HCT116 (cell line): ENCODE measurements at places on chromosomes 7 and 10.

DNA sequence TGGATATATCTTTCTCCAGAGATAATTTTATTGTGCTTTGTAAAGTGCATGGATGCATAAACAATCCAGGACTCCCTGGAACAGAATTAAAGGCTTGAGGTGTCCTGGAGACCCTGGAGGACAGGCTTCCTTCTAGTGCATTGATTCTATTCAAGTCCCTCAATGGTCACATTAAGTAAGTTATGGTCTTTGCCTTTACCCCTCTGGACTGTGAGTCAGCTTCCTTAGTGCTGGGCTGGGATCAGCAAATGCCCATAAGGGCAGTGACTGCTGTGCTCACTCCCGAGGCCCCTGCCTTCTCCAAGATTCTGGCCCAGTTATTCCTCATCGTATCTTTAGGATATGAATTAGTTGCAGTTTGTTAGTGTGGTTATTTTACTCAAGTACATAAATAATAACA is 178.7 kb upstream of the PRSS58 start:
- no peak for DNase-seq

- DNase-seq = no peak
Observed at GRCh38 chr10:132447446-132448247, 50.6 kb downstream of the PWWP2B start.

- DNase-seq = no peak
Observed at GRCh38 chr10:21125471-21126228, 228.5 kb upstream of the NEBL start.

DNA sequence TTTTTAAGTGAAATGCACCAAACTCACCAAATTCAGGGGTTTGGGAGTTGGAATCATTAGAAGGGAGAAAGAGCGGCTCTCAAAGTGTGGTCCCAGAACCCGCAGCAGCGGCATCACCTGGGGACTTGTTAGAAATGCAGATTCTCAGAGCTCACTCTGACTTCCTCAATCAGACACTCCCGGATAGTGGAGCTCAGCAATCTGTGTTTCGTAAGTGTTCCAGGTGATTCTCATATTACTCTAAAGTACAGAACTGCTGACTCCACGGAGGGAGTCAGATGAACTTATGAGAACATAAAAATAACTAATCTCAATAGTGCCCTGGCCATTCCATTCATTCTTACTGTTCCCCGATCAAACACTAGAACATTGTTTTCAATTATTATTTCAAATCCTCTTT is 358.7 kb upstream of the MYO3A start:
- no peak for DNase-seq

- peak; percentile 6 for DNase-seq
Observed at GRCh38 chr7:127819975-127820731, 168.2 kb downstream of the SND1 start.

DNA sequence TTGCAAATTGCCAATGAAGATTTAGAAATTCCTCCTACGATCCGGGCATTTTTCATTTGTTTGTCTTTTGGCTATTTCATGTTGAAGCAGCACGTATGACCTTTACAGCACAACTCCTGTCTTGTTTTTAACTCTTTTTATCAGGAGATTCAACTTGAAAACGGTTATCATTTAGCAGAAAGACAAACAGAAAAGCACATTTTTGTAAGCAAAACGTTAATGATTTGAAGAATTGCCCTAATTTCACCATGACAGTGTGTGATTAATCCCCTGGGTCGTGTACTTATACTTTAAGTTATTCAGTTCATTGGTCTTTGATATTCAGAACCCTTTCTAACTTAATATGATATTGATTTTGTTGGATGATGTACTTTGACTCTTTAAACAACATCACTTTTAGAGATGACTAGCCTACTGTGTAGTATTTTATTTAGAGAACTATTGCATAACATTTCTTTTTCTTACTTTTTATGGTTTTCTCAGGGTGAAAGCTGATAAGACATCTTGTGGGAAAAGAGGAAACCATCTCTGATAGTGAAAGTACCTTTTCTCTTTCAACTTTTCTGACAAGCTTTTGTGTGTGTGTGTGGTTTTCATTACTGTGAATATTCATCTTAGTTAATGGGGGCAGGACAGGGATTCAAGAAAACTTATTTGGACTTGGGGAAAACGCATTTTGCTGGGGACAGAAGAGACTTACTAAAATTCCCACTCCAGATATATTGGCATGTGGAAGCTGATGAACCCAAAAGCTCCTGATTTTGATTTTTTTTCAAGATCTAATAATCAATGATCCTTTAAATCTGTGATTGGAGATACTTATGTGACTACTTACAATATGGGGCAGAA is 8.1 kb downstream of the HHEX start:
- no peak for DNase-seq

- no peak for DNase-seq
Observed at GRCh38 chr10:43077421-43078171, 727 bp downstream of the RET start.

DNA sequence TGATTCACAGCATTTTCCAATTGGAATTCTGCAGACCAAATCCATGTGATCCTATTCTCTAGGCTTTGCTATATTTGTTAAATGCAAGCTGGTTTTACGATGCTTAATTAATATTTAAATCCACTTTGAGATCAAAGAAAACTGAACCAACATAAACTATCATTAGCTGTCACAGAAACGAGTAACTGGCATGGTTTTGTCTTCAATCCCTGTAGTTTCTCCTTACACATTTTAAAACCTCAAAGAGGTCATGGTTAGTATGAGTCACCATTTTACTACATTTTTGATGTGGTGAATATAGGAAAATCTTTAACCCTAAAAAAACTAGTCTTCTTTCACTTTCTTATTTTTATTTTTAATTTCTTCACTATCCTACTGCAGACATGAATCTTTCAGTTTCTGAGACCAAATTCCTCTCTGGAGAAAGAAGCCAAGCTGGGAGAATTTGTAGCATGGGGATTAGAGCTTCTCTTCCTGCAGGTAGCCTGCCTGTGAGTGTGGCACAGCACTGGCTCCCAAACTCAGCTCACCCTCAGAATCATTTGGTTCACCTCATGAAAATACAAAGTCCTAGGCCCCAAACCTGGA is 8.7 kb upstream of the LIPM start:
- DNase-seq = no peak

DNA sequence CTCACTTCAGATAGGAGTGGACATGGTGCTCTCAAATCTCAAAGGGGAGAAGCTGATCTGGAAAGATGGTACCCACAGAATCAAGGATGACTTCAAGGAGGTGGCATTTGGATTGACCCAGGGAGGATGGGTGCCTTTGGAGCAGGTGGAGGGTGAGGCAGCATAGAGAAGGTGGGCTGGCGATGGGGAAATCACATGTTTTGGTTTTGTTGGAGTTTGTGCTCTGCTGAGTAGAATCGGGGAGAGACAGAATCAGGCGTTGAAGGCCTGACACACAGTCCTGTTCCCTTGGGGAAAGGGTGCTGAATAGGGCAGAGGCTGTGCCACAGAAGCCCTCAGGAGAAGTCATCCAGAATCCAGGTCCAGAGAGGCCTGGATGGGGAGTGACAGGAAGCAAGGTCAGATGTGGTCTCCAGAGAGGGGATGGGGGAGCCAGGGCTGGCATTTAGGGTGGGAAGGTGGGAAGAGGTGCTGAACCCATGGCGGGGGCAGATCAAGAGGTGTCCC is 291.1 kb downstream of the GLRX3 start:
- DNase-seq = no peak

GRCh38 chr10:62503872-62504271 is 129.7 kb downstream of the ZNF365 start:
- no peak for DNase-seq

DNA sequence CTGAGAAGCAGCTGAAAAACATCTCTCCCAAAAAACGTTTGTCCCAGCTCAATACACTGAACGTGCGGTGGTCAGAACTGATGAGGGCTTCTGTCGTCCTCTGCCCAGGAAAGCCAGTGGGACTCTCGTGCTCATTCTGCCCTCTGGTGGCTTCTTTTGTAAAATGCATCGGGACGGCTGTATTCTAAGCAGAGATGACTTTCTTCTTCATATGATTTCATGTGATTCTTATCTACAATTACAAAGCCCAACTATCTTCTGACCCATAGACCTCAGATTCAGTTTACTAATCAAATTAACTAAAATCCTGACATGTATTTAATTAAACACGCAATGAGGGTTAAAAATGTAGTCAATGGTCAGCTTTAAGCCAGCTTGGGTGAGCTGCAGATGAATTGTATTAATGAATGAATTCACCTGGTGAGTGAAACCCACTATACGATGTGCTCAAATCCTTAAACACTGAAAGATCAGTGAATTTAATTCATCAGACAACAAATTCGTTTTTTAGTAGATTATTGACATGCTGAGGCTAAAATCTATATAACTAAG is 117.6 kb upstream of the FAM204A start:
- DNase-seq = peak; percentile 73

DNA sequence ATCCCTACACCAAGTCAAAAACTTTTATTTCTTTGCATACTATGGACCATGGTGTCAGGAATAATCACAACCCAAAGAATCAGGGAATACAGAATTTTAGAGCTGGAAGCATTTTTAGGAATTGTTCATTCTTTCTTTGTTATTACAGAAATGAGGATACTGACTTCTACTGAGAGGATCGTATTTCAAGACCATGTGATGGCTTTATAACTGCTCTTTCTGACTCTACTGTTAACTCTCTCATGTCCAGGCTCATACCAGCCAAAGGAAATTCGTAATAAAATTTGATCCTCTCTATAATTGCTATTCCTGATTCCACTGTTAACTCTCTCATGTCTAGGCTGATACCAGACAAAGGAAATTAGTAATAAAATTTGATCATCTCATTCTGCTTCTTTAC is 1050.9 kb upstream of the C7orf33 start:
- no peak for DNase-seq

DNA sequence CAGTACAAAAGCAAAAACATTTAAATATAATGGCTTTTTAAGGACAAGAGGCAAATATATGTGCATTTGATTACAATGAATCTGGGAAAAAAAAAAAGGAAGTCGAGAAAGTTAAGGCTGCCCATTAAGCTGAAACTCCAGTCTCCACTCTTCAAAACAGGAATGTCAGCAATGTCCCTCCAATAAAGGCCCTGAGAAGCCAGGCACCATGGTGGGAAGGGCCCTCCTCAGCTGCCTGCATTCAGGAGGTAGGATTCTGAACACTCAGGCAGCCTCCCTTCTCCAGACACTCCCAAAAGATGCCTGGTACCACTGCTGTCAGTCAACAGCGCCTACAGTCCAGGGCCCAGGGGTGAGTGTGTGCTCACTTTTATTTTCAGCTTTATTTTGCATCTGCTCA is 121.3 kb upstream of the MGMT start:
- no peak for DNase-seq
